NCI-H2171 treated with DMSO at 0.1 percent for 48 hours (cell line): ENCODE measurements at places on chromosomes 6 and 20.

DNA sequence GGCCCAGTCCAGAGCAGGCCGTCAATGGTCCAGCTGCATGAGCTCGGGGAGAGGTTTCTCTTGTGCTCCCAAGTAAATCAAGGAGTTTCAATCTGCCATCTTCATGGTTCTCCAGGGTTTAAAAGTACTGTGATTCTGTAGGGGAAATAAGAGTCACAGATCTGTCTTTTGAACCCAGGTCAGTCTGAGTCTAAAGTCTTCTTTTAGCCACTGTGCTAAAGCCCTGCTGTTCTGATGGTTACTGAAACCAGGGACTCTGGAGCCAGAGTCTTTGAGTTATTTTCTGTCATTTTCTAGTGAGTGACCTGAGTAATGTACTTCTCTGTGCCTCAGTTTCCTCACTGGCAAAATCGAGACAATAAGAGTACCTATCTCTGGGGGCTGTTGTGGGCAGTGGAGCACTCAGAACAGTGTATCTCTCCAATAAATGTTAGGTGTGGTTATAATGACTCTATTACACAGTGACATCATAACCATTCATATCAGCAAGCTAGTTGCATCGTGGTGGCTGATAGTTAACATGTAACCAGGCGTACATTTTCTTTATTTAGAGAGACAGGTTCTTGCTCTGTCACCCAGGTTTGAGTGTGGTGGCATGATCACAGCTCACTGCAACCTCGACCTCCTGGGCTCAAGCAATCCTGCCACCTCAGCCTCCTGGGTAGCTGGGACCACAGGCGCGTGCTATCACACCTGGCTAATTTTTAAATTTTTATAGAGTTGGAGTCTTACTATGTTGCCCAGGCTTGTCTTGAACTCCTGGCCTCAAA, 74.6 kb upstream of the KCNG1 start:
- DNase-seq: no peak

- no peak for DNase-seq
Measured at GRCh38 chr6:5667737-5668136, 339.0 kb downstream of the NRN1 start.

GRCh38 chr6:150202404-150202803, 59.6 kb downstream of the PPP1R14C start:
- DNase-seq: no peak

GRCh38 chr6:142322504-142323198, 20.8 kb downstream of the ADGRG6 start:
- no peak for DNase-seq

DNA sequence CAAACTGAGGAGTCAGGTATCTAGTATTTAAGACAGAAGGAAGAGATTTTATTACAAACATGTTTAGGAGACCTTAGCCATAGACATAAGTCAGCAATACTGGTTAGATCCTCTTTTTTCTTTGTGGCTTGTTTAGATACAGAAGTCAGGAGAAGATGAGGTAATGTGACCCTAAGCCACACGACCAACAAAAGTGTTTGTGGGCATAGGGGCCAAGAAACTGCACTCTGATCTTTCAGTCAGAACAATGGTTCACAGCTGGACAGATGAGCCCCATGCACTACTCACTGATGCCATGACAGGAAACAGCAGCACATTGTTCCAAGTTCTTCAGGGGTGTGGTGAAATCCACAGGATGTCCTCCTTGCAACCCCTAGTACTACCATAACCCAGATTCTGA, 238.5 kb upstream of the RAB32 start:
- DNase-seq: no peak

DNA sequence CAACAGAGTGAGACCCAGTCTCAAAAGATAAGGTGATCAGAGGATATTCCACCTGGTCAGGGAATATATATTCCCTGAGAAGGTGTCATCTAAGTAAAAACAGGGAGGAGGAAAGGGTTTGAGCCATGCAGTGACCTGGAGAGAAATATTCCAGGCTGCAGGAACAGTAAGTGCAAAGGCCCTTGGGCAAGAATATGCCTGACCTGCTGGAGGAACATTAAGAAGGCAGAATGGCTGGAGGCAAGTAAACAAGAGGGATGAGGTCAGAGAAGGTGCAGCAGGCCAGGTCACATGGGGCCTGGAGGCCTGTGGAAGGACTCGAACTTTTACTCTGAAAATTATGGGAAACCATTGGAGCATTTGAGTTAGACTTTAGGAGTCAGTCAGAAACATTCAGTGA, 6.7 kb downstream of the DEF6 start:
- DNase-seq: no peak

DNA sequence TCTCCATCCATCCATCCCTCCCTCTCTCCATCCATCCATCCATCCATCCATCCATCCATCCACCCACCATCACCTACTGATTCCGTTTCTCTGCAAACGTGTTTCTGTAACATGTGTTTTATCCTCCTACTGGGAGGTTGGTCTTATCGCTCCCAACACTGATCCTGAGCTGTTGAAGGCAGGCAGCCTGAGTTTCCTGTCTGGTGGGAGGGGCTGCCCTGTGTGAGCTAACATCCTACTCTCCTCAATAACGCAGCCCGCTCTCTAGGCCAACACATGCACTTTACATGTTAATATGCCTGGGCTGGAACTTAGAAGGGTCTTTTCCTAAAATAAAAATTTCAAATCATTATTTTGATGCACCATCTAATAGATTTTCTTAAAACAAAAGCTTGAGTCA, 126.5 kb downstream of the WDR27 start:
- DNase-seq: no peak

DNA sequence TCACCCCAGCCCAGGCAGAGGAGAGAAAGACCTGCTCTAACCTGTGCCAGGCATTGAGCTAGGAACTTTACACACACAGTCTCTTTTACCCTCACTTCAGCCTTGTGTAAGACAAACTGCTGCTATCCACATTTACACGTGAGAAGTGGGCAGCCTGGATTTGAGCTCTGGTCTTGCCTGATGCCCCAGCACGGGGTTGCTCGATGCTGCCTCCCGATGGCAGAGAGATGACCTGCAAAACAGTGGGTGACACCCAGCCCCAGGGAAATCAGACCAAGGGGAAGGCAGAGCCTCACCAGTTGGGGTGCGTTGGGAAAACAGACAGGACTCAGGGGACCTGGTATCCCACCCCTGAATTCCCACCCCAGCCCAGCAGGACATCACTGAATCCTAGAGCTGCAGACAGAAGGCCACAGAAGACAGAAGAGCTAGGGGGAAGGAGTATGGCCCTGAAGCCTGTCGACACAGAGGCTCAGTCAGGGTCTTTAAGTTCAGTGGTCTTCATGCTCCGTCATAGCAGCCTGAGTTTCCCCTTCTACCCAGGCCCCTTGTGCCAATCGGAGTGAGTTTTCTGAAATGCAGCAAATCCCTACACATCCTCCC, 990 bp downstream of the BPI start:
- DNase-seq: no peak

DNA sequence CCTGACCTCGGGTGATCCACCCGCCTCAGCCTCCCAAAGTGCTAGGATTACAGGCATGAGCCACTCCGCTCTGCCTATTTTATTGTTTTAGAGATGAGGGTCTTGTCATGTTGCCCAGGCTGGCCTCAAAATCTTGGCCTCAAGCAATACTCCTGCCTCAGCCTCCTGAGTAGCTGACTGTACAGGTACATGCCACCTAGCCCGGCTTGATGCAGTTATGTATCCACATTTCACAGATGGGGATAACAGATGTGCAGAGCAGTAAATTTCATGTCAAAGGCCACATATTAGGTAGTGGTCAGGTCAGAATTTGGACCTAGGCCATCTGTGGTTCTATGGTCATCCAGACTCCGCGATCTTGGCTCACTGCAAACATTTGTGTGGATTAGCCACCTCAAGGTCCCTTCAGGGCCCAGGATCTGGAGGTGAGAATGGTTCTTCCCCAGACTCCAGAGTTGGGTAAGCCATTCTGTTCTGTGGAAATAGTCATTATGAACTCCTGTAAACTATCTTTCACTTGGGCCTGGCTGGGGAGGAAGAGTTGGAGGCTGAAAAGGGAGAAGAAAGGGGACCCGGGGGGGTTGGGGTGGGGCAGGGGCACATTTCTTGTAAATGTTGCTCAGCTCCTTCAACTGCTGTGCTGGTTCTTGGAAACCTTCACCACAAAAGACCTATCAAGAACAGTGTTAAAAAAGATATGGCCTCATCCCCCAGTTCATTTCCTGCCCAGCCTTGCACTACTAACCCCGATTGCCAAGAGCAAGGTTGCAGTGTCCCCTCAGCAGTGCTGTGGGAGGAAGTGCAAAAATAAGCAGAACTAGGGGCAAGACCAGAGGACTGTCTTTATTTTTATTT, 13.0 kb downstream of the PIM1 start:
- DNase-seq: no peak

GRCh38 chr6:53499094-53499493, 45.8 kb downstream of the GCLC start:
- no peak for DNase-seq

DNA sequence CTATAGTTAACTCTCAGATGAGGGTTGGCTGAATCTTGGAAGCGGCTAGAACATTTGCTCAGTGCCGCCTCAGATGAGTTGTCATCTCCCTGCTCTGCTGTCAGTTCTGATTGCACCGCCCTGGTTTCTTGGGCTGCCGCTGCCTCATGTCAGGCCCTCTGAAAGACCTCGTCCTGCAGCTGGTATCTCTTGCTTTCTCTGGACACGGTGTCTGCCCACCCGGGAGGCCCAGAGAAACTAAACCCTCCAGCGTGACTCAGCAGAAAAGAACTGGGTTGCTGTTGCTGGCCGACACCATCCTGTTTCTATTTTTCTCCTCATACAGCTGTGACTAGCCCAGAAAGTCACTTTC, 355.4 kb downstream of the CD83 start:
- DNase-seq: no peak

DNA sequence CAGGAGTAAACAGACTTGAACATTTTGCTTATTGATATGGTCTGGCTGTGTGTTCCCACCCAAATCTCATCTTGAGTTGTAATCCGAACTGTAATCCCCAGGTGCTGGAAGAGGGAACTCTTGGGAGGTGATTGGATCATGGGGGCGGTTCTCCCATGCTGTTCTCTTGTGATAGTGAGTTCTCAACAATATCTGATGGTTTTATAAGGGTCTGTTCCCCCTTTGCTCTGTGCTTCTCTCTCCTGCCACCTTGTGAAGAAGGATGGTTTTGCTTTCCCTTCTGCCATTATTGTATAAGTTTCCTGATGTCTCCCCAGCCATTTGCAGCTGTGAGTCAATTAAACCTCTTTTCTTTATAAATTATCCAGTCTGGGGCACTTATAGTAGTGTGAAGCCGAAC, 40.0 kb downstream of the MYLIP start:
- peak; percentile 69 for DNase-seq

DNA sequence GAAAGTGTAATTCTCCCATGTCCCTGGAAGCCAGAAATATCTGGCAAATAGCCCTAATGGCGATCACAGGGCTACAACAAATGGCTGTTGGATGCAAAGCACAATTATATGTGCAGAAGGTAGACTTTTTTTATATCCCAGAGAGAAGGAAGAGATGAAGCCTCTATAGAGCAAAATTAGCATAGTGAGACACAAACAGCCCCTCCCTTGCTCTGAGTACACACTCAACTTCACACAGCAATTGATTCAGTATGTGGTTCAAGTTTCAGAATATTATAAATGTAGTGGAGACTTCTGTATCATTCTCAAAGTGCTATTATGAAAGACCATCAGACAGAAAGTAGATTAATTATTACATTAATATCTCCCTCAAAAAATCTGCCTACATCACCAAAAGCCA, 246.5 kb upstream of the TBX18 start:
- no peak for DNase-seq

DNA sequence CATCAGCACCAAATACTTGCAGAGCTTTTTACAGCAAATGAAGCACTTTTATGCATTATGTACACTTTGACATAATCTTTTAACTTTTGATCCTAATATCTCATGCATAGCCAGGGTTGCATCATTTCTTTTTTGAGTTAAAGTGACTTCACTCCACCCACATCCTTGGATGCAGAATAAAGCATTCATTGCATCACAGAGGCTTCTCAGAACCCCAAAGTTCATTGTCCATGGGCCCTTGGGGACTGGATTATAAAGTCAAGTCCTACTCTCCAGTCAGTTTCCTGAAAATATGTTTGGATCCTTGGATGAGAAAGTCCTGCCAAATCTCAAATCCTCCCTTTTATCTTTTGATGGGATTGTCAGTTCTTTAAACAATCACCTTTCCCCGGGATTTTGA, 10.6 kb upstream of the EFHC1 start:
- DNase-seq: no peak

DNA sequence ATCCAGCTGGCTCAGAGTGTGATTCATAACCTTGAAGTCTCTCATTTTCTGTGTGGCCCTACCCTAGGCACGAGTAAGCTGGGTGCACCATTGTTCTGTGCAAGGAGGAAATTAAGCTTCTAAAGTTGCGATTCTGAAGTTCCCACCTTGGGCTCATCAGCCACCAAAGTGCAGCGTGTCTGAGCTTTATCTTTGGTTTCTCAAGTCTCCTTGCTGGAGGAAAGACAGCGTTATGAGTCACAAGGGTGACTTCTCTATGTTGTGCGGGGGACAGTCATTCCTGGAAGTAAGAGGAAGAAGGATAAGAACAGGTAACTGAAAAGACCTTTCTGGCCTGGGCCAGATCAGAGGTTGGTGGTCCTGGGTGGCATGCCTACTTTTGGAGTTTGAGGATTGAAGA, 16.8 kb downstream of the MRAP2 start:
- DNase-seq: no peak

DNA sequence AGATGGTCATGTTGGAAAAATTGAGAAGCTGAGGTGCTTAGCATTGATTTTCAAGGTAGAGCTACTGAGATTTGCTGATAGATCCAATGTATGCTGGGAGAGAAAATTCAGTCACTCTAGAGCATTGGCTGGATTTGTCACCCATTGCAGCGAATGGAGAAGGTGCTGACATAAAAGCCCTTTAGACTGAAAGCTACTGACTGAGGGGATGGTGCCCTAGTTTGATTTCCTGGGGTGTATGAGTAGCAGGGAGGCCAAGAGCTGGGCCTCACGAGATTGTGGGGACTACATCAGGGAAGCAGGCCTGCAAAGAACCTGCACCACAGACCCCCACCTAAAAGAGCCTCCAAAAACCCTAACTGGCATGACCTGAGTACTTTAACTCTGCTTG, 23.9 kb upstream of the PRND start:
- DNase-seq: no peak

GRCh38 chr6:92777146-92777740, 642.1 kb downstream of the EPHA7 start:
- peak; percentile 64 for DNase-seq

GRCh38 chr6:18386298-18386976, 713 bp upstream of the RNF144B start:
- DNase-seq: no peak

GRCh38 chr6:154731296-154732218, 1.7 kb upstream of the SCAF8 start:
- DNase-seq: no peak
